ENCODE measurements at places on chromosomes 7 and 10.
A peak's percentile ranks its signal among the peaks of the same experiment; 100 is the strongest.

GRCh38 chr7:23474829-23475575, 4.7 kb upstream of the IGF2BP3 start:
- no peak for DNase-seq

DNA sequence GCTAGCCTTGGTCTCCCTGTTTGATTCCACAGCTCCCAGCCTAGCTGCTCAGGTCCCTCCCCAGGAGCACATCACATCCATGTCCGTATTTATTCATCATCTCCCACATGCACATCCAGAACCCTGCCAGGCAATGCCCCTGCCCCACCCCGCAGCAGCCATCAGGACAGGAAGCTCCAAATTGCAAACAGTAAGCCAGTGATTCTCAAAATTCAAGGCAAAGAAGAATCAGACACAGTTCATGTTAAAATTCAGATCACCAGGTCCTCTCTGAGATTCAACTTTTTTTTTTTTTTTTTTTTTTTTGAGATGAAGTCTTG, 17.7 kb downstream of the LRRC20 start:
- DNase-seq, result no peak

- DNase-seq, result no peak
Observed at GRCh38 chr7:55156919-55157763, 138.3 kb downstream of the EGFR start.

DNA sequence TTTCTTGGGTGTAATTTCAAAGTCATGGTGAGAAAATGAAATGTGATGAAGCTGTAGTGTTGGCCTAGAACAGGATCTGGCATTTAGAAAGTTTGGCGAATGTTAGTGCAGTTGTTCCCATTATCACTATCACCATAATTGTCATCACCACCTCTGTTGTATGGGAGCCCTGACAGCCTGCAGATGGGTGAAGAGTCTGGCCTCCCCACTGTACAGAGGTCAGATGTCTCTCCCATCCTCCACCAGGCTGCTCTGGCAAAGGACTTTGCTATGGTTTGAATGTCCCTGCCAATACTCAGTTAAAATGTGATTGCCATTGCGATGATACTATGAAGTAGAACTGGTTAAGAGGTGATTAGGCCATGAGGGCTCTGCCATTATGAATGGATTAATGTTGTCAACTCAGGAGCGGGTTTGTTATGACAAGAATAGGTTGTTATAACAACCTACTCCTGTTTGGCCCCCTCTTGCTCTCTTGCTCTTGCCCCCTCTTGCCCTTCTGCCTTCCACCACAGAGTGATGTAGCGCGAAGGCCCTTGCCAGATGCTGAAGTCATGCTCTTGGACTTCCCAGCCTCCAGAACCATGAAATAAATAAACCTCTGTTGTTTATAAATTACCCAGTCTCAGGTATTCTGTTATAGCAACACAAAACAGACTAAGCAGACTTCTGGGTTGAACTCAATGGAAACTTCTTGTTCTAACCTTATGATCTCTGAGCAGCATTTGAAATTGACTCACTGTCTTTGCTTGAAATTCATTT, 90.0 kb downstream of the GRK5 start:
- no peak for DNase-seq

DNA sequence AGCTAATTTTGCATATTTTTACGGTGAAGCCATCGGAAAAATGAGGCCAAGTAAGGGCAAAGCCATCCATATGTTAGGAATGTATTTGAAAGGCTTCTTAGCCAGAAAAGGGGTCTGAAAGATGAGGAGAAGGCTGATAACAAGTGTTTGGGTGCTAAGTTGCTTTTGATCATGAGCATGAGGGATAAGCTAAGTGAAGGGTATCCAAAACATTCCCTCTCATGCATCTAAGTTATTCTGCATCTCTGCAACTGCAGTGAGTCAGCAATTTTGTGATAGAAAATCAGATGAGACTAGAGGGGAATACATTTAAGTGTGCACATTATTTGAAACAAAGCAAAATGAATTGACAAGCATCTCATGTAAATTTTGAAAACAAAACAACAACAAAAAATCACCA, 282.8 kb downstream of the GPR158 start:
- no peak for DNase-seq

- DNase-seq, result no peak
Observed at GRCh38 chr7:120553491-120553890, 280.5 kb downstream of the KCND2 start.

GRCh38 chr10:11586170-11586569, 25.3 kb downstream of the USP6NL start:
- no peak for DNase-seq

DNA sequence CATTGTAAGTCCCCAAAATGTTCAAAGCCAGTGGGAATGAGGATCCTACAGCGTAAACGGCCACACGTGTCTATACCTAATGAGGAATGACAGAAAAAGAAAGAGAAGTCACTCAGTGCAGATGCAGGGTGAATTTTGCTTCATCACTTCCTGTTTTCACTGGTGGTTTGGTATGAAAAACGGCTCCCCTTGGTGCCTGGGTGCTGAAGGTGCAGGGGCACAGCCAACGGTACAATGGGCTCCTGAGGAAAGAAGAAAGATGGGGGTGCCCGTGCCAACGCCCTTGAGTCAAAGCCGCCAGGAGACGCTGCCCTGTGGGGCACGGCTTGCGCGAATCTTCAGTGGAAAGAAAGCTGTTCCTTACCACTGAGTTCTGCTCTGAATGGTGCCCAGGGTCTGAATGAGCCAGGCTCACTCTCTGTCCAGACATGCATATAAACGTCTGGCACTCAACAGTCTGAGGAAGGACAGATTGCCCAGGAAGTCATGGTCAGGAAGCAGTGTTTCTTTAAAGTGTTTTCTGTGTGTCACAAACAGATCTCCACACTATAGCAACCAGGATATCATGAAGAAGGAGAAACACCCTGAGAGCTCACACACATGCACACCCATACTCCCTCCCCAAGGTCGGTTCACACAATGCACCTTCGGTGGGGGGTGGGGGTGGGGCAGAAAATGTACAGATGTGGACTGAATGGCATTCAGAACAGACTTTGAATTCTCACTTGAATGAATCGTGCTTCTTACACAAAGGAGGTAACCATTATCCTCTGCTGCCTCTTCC, 105.8 kb downstream of the ELMO1 start:
- no peak for DNase-seq

DNA sequence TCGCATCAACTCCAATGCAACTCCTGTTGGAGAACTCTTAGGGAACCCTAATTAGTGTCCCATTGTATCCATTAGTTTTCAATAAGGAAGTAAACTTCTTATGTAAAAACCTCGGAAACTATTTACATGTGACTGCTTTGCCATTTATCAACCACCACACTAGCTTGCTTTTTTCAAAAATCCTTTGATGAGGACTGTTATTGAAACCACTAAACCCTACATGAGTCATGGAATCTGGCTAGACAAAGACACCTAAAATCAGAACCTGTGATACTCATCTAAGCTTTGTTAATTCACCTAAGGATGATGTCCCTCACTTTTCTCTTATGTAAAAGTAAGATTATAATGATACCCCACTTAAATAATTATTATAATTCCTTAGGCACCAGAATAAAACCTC, 414.1 kb upstream of the ETV1 start:
- DNase-seq, result no peak

DNA sequence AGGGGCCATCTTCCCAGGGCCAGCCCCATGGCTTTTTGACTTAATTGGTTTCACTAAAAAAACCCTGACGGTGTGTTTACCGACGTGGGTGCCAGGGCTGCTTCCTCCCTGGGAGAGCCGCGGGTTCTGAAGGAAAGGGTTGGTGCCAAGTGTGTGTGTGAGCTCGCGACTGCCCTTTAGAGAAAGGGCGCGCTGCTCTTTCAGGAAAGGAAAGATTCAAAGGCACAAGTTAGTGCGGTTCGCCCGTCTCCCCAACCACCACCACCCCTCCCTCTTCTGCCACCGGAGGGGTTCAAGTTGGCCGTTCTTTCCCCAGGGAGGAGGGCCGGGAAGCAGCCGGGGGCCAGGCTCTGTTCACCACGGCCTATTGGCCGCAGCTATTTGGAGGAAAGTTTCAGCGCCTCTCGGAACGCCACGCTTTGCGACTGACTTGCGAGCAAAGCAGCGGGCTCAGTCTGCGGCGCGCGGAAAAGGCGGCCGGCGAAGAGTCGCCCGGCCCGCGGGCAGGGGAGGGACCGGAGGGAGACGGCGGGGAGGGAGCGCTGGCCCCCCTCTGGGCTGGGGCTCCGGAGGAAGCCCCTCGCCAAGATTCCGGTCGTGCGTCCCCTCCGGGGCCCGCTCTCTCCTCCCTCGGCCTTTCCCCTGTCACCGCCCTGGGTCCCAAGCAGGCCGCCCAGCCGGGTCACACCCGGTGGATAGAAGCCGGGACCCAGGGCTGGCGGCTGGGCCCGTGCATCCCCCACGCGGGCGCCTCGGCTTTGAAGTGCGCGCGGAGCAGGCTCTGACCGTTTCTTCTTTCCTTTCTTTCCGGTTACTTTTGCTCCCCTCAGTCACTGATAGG, 165.9 kb upstream of the PPP1R3A start:
- DNase-seq, result peak; percentile 23

DNA sequence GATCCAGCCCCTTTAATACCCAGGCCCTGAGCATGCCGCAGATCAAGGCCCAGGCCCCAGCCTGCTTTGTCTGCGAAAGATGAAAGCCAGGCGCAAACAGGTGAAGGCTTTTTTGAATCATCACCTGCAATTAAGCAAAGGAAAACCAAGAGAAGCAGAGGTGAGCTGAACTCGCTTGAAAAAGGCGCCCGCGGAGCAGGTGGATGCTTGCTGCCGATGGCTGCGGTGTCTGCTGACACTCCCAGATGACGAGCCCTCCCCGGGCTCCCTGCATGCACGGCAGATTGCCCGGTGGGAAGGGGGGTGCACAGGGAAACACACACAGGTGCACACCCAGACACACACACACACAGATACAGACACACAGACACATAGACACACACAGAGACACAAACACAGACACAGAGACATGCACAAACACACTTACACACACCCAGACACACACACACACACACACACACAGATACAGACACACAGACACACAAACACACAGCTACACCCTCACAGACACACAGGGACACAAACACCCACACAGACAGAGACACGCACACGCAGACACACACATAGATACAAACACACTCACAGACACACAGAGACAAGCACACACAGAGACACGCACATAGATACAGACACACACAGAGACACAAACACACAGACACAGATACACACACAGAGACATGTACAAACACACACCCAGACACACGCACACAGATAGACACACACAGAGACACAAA, 142.6 kb upstream of the RNF32 start:
- DNase-seq, result no peak

DNA sequence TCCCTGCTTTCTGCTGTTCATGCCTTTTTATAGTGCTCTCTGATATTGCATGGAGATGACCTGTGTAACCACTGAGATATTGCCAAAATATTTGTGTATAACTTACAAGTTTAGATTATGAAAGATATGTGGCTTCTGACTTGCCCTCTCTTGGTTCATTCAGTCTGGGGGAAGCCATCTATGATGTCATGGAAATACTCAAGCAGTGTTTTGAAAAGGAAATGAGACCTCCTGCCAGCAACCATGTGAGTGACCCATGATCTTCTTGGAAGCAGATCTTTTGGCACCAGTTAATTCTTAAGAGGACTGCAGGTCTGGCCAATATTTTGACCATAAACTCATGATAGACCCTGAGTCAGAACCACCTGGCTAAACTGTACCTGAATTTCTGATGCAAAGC, 183.0 kb downstream of the THSD7A start:
- no peak for DNase-seq

DNA sequence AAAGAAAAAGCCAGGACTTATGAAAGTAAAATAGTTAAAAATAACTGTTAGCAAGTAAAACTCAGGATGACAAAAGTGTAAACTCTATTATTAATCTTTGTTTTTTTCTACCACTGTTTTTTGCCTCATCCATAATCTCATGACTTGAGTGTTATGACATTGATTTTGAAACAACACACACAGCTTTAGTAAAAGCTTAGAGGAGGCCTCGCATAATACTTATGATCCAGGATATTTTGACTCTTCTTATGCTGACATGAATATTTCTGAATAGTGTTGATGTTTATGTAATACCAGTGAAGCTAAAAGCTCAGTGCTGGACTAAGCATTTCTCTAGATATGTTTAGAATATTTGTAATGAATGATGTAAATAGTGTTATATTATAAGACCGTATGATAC, 10.5 kb downstream of the KAT6B start:
- DNase-seq, result no peak

DNA sequence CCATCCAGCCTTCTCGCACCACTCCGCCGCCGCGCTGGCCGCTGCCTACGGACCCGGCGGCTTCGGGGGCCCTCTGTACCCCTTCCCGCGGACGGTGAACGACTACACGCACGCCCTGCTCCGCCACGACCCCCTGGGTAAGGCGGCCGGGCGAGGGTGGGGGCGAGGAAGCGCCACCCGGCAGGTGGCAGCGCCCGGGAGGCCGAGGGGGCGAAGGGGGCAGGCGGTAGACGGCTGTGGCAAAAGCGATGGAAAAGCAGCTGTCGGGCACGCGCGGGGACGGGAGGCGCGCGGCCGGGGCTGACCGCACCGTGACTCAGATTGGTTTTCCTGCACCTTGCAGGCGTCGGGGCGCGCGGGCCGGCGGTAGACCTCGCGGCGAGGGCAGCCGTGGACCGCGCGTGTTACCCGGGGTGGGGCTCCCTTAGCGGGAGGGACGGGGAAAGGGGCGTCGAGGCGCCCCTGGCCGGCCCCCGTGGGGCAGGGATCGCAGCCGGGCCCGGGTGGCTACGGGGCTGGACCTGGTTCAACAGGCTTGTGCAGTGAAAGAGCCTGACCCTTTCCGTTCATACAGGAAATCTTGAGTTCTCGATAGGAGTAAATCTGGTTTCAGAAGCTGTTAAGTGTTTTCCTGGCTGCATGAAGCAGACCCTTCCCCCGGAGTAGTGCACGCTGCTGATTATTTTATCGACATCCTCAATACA, 608 bp downstream of the HHEX start:
- DNase-seq, result no peak
